Stimulated activated effector memory CD8-positive, alpha-beta T cell treated with anti-CD3 and anti-CD28 coated beads, Interleukin-12 subunit alpha, Interleukin-12 subunit beta, amount 100 ng/mL, for 72 hours (primary cell): ENCODE measurements at places on chromosomes 1 and 21.

- DNase-seq, result no peak
Measured at GRCh38 chr1:5479876-5480646, 512.2 kb downstream of the NPHP4 start.

- DNase-seq, result no peak
Measured at GRCh38 chr1:245583081-245583480, 428.3 kb downstream of the KIF26B start.

- DNase-seq, result no peak
Measured at GRCh38 chr1:21626921-21627339, 42.2 kb downstream of the RAP1GAP start.

- no peak for DNase-seq
Measured at GRCh38 chr1:230869500-230869899, 1.2 kb upstream of the C1orf198 start.

GRCh38 chr1:220885971-220886370 lies 6.7 kb downstream of the HLX start:
- DNase-seq, result no peak

GRCh38 chr1:221166559-221167318 lies 287.5 kb downstream of the HLX start:
- no peak for DNase-seq
